Epithelial cell of prostate (primary cell): ENCODE measurements at places on chromosomes 4 and X.
A peak's percentile ranks its signal among the peaks of the same experiment; 100 is the strongest.

- peak; percentile 97 for DNase-seq
Measured at GRCh38 chr4:83569987-83570386, 34.1 kb downstream of the GPAT3 start.

DNA sequence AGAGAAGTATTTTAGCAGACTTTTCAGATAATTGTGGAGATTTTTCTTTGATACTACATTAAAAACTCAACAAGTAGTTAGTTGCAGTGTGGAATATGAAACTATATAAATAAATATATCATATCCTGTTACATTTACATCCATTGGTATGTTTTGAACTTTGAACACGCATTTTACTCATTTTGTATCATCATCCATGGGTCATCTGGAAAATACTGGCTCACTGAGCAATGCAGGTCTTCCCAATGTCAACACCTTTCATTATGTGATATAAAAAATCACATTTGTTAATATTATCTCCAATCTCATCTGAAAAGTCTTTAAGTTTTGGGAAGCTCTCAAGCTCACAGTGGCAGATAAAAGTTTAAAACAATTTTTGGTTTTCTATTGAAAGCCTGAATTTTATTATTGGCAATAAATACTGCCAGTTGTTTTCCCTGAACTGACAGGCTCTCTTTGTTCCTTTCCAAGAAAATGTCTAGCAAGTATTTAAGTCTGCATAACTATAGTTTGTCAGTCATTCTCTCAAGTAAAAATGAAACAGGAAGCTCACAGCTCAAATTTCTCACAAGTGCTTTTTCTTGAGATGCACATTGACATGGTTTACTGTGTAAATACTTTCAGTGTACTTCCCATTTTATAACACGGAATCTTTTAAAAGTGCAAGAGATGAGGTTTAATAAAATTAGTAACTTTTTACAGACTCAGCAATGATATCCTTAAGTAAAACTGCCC is 183.5 kb upstream of the GPC4 start:
- DNase-seq = no peak

GRCh38 chr4:175459571-175459970 is 352.5 kb downstream of the GPM6A start:
- no peak for DNase-seq

- DNase-seq = no peak
Measured at GRCh38 chrX:150529587-150529986, 38.8 kb upstream of the MTM1 start.

DNA sequence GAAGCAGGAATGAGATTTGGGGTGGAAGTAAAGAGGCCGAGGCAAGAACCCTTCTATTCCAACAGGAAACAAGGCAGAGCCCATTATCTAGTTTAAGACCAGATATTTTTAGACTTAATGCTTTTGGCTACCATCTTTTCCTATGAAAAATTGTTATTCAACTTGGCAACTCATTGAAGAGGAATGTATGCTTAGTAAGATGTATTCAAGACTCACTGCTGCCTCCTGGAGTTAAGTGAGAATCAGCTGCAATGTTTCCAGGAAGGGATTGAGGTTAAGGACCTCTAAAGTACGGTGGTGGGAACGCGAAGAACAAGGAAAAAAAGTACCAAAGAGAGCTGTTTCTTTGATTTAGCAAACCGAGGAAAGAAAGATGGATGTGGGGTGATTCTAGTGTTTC is 89.1 kb downstream of the RAPGEF2 start:
- no peak for DNase-seq

DNA sequence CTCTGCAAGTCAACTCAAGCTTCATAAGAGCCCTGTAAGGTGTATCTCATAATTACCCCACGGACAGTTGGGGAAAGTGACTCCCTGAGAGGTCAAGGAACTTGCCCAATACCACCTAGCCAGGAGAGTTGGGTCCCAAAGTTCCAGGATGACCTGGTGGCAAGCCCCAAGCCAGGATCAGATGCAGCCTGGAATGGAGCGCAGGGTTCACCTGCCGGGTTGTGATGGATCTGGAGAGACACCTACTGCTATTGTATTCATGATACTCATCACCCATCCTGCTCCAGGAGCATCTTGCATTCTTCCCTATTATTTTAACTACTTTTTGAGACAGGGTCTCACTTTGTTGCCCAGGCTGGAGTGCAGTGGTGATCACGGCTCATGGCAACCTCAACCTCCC is 36.1 kb downstream of the ZBTB49 start:
- no peak for DNase-seq

DNA sequence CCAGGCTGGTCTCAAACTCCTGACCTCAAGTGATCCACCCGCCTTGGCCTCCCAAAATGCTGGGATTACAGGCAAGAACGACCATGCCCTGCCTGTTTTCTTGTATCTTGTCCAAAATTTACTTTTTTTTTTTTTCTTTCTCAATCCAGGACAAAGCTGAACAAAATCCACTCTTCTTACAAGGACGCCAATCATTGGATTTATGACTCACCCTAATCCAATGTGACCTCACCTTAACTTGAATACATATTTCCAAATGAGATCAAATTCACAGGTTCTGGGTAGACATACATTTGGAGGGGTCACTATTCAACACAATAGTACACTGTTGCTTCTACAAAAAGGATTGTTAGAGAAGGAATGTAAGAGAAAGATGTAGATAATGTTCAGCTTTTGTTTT is 18.0 kb upstream of the TSR2 start:
- no peak for DNase-seq

- no peak for DNase-seq
Measured at GRCh38 chrX:9071031-9071650, 37.2 kb upstream of the FAM9B start.

DNA sequence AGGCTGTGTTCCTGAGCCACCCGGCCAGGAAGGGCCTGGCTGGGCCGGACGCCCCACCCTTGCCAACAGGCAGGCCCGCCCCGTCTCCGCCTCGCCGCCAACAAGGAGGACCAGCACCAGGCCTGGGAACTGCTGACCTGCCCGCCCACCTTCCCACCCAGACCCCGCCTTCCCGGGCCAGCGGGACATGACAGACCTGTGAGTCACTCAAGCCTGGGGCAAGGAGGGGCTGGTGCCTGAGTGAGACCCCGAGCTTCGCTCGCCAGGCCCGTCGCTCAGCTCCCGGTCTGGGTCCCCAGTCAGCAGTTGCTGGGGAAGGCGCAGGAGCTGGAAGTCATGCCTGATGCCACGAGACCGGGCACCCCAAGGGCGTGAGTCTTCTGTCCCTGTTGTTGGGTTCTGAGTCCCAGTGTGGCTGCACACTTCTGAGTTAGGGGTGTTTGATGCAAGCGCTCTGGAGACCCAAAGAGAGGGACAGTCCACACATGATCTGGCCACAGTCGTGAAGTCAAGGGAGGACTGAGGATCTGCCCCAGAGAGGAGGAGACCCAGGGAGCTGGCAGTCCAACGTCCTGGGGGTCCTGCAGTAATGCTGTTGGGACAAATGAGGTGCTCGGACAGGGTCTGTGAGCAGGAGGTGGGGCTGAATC is at the start of gene DNASE1L1:
Gene DNASE1L1 (minus strand): TSS at position 33 of the 650 bp plus-strand sequence. CDS start 3,686 bp downstream, outside the sequence.
- DNase-seq = no peak

GRCh38 chr4:51858605-51859202 is 15.8 kb downstream of the DCUN1D4 start:
- no peak for DNase-seq

DNA sequence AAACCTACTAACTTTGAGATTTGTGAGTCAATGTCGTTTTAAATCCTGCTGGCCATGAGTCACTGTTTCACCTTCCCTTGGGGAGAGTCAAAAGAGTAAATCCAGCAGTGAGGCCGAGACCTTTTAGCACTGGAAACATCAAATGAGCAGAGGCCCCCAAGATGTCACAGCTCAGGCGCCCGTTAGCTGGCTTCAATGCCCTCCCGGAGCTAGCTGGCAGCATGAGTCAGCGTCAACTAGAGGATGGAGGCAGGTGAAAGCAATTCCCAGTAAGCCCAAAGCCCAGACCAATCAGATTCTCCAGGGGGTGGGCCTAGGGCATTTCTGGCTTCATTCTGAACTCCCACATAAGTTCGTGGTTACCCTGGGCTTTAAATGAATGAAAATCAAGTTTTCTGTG is 170.9 kb downstream of the CLCN4 start:
- no peak for DNase-seq

- no peak for DNase-seq
Measured at GRCh38 chrX:23805389-23805788, 22.4 kb downstream of the SAT1 start.

DNA sequence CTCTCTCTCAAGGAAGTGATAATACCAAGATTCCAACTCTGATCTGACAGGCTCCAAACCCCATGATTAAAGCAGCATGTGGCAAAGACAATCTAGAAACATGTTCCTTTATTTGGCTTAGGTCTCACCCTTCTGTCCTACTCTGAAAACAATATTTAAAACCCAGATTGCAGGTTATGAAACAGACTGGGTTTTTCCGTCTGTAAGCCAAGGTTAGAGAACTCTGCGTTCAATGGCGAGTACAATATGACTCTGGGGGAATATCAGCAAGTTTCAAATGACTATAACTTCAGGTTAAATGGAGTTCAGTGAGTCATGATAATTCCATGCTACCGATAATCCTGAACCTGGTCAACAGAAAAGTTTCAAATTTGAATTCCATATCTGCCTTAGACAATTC is 50.8 kb downstream of the ANAPC10 start:
- DNase-seq = no peak

- DNase-seq = no peak
Measured at GRCh38 chr4:154086247-154086646, 297.4 kb upstream of the SFRP2 start.

DNA sequence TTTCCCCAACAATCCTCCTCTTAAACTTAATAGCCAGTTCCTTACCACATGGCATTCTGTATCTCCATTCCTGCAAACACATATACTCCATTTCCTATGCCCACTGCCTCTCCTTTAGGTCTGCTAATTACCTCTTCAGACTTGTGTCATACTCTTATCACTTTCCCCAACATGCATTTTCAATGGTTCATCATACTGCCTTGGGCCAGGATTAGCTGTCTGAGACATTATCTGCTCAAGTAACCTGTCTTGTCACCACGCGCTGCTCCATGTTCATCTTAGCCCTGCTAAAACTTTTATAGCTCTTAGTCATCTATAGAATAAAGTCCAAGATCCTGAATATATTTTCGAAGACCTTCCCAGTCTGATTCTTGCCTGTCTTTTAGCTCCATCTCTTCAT is 224.1 kb upstream of the GK2 start:
- no peak for DNase-seq

DNA sequence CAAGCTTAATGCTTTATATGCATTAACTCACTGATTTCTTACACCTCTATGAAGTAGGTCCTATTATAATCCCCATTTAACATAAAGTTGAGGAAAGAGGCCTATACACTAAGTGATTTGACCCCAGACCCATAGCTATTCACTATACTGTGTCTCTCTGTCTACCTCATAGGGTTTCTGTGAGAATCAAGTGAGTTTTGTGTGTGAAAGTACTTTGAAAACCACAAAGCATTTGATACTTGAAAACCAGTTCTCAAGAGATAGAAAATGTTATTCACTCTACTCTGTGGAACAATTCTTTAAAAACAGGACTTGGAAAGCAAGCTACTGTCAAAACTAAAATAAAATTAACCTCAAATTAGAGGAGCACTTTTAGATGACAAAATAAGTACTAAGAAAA is 35.0 kb downstream of the SHROOM3 start:
- DNase-seq = no peak

- DNase-seq = no peak
Measured at GRCh38 chrX:85882601-85883000, 164.8 kb downstream of the CHM start.

GRCh38 chr4:6845027-6845426 is 62.5 kb downstream of the KIAA0232 start:
- DNase-seq = no peak

DNA sequence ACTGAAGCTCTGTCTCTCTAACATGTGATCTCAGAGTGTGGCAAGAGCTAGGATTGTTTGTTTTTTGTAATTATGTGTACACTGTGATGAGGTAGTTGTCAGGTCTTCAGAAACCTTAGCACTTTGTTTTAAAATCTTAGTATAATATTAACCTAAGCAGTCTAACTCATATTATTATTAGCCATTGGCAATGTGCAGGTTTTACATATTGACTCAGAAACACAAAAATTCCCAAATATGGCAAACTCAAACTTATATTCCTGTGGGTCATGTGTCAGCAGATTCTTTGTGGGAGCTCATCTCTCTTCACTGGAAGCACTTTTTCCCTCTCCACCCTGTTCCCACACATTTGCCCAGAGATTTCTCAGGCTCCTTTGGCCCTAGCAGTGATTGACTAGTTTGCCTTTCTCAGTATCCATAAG is 8.2 kb upstream of the PWWP3B start:
- DNase-seq = no peak

DNA sequence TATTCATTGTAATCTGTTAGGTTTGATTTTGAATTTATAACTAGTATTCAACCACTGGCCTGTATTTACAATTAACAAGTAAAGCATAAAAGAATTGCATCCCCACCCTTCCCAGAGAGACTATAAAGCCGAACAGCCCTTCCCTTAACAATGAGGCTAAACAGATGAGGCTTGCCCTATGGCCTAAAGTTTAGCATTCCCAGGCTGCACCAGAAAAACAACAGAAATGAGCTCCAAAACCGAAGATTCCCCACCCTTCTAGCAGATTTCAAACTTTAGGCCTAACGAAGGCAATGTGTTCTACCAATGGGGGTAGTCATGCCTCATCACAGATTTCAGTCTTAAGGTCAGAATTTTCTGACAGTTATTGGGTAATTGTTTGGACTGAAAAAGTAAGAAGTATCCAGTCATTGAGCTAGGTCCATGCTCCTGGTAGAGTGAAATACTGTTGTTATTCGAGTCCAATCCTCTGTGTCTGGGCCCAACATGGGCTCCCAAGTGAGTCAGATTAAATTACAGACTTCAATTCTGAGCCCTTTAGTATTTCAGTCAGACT is 197.6 kb downstream of the ANTXR2 start:
- no peak for DNase-seq

DNA sequence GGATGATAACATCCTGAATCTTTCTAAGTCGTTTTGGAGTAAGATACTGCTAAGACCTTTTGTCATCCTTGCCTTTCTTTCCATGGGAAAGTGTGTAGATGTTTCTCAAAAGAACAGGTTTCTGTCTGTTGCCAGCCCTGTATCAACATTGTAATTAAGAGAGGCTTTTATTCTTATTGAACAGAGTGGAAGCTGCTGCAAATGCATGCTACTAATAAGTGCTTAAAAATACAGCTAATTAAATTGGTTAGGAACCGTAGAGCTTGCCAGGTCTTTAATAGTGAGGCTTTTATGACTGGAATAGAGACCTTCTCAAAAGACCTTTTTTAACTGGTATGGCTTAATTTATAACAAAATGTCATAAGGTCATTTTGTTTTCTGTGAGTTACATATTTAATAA is 34.4 kb downstream of the INTU start:
- no peak for DNase-seq

DNA sequence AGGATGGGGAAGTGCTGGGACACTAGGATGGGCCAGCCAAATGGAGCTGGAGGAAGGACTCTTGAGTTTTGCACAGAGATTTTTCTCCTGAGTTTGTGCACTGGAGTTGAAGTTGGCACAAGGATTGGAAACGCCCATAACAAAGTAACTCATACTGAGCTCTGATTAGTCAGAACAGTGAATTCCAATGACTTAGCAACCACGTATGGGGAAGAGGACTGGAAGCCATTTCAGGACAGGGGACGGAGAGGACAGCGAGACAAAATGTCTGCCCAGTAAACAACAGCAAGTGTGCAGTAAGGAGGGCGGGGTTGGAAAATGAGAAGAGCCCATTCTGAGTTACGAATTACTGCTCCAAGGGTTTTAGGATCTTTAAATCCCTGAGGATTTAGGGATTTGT is 5.9 kb downstream of the RIPPLY1 start:
- DNase-seq = no peak
